Fibroblast of skin of back (primary cell): ENCODE measurements at places on chromosomes 2 and 18.

- no peak for DNase-seq
Measured at GRCh38 chr18:26181343-26181826, 44.9 kb upstream of the TAF4B start.

GRCh38 chr2:138838851-138839620, 58.8 kb upstream of the NXPH2 start:
- DNase-seq: no peak

- DNase-seq: no peak
Measured at GRCh38 chr2:113857464-113857863, 32.4 kb upstream of the ACTR3 start.

GRCh38 chr2:88212251-88212790, 42.2 kb downstream of the THNSL2 start:
- no peak for DNase-seq

DNA sequence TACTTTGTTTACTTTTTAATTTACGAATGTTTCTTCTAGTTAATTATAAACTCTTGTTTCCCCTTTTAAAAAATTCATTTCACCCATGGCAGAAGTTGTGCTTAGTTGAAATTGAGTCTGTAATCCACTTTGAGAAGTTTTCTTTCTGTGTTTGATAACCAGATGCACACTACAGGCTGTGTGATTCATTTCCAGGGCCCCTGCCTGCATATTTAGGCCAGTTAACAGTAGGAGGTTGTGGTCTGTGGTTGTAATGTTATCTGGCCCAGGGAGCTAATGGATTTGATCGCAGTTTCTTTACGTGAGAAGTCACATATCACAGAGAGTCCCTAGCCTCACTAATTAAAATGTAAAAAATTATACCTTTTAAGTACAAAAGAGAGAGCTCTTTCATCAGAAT, 3.3 kb downstream of the CDH7 start:
- DNase-seq: peak; percentile 54

DNA sequence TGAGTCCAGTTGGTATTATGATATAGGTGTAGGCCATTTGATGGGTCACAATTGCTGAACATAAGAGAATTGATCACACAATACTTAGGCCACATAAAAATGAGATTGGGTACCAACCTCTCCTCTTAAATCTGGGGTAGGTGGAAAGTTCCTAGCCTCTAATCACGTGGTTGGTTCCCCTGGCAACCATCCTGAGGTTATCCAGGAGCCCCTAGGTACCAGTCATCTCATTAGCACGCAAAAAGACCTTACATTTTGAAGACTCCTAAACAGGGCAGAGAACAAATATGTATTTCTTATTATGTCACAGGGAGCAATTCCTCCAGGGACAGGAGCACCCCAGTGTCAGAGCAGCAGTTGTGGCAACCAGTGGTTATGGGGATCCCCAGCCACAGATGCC, 12.7 kb upstream of the SELENOI start:
- DNase-seq: no peak

GRCh38 chr2:163081754-163082153, 243.2 kb upstream of the KCNH7 start:
- DNase-seq: no peak

GRCh38 chr18:77047803-77048419, 84.7 kb downstream of the MBP start:
- DNase-seq: no peak

DNA sequence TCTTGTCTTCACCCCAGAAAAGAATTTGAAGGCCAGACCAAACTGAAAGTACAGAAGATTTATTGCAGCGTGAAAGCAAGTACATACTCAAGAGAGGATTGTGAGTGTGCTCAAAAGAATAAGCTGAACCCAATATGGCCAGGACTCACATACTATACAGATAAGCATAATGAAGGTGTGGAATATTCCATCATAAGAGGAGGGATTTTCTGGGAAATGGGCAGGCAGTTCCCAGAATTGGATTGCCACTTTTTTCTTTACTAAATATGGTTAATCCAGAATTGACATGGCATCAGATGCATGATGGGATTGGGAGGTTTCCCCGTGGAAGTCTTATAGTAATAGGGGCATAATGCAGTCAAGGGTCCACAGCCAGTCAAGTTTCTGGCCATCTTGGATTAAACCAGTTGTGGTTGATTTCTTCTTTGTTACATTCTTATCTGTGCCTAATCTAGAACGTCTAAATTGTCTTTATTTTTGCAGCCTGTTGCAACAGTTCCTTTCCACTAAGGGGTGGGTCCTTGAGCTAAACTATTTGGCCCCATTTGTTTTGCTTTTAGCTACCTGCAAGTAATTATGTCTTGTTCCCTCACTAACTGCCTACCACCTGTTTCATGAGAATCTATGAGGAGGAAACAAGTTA, 9.0 kb downstream of the SP140L start:
- DNase-seq: no peak

GRCh38 chr2:150479075-150479915, 8.2 kb downstream of the RND3 start:
- peak; percentile 90 for DNase-seq

- DNase-seq: no peak
Measured at GRCh38 chr2:238635647-238636051, 208.9 kb downstream of the ASB1 start.

GRCh38 chr2:196183172-196183473, 11.7 kb upstream of the STK17B start:
- no peak for DNase-seq

- DNase-seq: peak; percentile 47
Measured at GRCh38 chr2:239328351-239329191, 72.2 kb downstream of the HDAC4 start.

DNA sequence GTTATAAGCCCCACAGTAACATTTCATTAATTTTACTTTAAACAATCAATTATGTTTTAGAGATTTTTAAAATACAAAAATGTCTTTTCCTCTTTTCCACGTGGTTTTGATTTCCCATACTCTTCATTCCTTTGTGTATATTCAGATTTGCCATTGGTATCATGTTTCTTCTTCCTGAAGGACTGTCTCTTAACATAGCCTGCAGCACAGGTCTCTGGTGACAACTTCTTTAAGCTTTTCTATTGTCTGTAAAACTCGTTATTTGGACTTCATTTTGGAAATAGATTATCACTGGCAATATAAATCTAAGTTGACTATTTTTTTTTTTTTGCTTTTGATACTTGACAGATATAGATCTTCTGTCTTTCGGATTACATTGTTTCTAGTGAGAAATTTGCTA, 115.2 kb upstream of the KLHL29 start:
- peak; percentile 57 for DNase-seq

- peak; percentile 60 for DNase-seq
Measured at GRCh38 chr2:173150087-173150486, 74.4 kb downstream of the MAP3K20 start.

GRCh38 chr2:64607381-64608304, 46.1 kb downstream of the SERTAD2 start:
- DNase-seq: no peak

GRCh38 chr2:198098918-198099317, 294.5 kb downstream of the PLCL1 start:
- peak; percentile 9 for DNase-seq

- peak; percentile 70 for DNase-seq
Measured at GRCh38 chr18:23740105-23740830, 51.0 kb downstream of the LAMA3 start.

GRCh38 chr2:109164739-109165221, 35.8 kb downstream of the SH3RF3 start:
- peak; percentile 90 for DNase-seq
